ENCODE measurements at places on chromosomes 6 and 20. TPM values are rescaled to one million over a fixed set of nuclear protein-coding genes. Genes with fewer than 3 reads are reported as not detected.
A peak's percentile ranks its signal among the peaks of the same experiment; 100 is the strongest.

The SAPCD1 gene
- not detected for total RNA-seq

The MTG2 gene
- total RNA-seq: 77.9 TPM

The UBD gene
- not detected for total RNA-seq

The SCRT2 gene
- not detected for total RNA-seq

The MUC21 gene
- total RNA-seq: 4.9 TPM

The FOXC1 gene
- total RNA-seq: 8.3 TPM

The DUSP15 gene
- not detected for total RNA-seq

The CDH22 gene
- total RNA-seq: 0.18 TPM

The ZSCAN23 gene
- 5.3 TPM for total RNA-seq

The POM121L2 gene
- not detected for total RNA-seq

The WDR46 gene
- 54.5 TPM for total RNA-seq

The PRICKLE4 gene
- 48.7 TPM for total RNA-seq

DNA sequence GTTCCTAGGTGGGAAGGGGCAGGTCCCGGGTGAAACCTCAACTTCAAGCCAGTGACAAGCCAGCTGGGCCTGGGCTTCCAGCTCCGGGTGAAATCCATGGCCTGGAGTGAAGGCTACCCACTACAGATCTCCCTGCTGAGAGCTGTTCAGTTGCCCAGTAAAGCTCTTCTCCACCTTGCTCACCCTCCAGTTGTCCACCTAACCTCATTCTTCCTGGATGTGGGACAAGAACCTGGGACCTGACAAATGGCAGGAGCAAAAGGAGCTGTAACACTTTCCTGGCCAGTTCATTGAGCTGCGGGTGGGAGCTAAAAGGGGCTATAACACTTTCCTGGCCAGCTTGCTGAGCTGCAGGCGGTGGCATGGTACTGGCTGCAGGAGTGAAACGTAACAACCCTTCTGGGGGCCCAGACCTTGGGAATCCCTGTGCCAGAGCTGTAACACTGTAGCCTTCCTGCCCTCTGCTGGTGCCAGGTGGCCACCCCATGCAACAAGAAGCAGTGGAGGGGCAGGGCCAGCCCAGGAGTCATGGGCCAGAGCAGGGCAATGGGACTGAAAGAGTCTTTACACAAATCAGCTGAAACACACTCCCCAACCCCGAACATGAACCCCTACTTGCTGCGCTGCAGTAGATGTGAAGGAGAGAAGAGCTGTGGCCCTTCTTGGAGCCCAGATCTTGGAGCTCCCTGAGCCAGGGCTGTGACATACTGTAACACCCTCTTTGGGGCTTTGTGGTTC lies 3.6 kb upstream of the HINT3 start:
- peak; percentile 35 for DNase-seq

DNA sequence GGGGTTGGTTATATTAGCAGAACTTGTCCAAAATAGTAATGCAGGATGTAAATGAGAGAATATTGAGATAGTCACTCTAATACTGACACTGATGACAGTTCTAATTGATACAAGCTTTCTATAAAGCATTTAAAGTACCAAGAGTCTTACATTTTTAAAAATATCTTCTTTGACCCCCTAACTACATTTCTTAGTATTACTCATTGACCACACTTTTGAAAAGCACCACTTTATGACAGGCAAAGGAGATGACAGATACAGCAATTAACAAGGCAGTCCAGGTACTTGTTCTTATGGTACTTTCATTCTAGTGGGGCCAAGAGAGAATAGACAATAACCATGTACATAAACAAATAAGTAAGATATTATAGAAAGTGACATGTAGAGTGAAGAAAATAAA lies 139.4 kb upstream of the EYA4 start:
- no peak for DNase-seq

DNA sequence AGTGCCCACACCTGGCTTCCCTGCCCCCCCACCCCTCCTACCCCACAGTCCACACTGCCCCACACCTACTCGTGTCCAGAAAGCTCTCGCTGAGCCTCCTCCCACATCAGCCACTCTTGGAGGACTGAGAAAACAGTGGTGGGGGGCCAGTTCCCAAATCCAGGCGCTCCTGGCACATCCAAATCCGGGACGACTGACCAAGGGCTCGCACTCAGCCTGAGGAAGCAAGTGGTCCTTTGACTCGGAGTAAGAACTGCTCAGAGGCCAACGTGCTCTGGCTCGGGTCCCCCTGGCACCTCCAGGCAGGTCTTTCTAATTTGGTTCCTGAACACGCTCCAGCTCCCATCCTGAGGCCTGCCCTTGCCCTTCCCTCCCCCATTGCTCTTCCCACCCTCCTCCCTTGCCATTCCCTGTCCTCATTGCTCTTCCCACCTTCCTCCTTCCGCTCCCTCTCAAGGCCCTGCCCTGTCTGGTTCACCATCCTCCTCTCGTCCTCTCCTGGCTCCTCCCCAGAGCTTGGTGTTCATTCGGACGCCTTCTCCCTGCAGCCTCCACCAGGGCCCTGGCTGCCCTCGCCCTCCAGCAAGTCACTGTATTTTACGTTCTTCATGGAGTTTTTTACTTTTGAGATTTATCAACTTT lies 83.6 kb downstream of the THBS2 start:
- no peak for DNase-seq

DNA sequence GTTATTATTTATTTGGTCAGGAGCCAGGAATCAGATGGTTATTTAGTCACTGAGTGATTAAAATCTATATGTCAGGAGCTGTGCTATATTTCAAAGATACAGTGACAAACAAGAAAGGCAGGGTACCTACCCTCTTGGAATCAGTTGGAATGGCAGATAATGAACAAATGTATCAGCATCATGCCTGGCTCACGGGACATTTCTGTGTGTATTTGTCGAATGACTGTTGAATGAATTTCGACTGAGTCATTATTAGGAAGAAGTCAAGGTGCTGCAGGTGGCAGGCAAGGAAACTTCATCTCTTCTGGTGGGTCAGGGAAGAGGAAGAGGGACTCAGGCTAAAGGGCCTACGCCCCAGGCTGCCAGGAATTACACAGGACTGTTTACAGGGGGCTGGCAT lies 13.6 kb downstream of the PKIG start:
- DNase-seq: no peak

DNA sequence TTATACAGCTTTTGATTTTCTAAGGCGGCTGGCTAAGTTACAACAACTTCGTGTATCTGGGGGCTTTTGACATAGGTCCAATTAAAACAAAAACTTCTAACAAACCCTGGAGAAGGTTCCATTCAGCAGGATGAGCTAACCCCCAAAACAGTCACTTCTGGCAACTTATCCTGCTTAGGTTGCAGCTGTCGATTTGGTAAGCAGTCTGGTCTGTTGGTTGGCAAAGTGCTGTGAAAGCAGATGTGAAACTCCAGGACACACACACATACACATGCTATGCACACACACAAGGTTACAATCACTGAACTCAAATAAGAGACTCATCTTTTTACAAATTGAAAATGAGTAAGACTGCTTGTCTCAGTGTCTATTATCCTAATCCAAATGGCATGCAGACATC lies 119.0 kb upstream of the STMND1 start:
- DNase-seq: no peak

DNA sequence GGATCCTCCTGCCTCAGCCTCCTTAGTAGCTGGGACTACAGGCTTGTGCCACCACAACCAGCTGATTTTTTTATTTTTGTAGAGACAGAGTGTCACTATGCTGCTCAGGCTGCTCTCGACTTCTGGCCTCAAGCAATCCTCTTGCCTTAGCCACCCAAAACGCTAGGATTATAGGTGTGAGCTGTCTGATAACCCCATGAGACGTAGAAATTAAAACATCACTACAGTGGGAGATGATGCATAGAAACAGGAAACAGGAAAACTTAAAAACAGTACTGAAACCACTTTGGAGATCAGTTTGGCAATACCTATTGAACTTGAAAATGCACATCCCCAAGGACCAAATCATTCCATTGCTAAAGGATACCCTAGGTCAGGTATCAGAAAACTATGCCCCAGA lies 10.8 kb downstream of the SENP6 start:
- no peak for DNase-seq

- DNase-seq: peak; percentile 90
These were observed 27.2 kb upstream of the POU5F1 start for GRCh38 chr6:31197559-31198305.

DNA sequence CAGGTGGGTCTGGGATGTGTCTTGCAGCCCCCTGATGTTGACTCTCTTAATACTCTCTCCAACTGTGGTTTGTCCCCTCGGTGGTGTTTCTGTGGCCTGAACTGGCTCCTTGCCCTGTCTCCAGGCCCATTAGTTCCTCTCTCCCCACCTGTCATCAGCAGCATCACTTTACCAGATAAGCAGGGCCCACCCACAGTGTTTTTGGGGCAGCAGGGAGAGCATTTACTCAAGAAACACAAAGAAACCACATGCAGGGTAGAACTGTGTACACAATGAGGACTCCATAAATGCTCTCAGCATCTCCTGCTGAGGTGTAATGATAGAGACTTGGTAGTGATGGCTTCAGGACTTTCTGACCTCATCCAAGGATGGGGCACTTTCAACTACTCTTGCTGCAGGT lies 20.2 kb upstream of the MRPS18A start:
- no peak for DNase-seq

DNA sequence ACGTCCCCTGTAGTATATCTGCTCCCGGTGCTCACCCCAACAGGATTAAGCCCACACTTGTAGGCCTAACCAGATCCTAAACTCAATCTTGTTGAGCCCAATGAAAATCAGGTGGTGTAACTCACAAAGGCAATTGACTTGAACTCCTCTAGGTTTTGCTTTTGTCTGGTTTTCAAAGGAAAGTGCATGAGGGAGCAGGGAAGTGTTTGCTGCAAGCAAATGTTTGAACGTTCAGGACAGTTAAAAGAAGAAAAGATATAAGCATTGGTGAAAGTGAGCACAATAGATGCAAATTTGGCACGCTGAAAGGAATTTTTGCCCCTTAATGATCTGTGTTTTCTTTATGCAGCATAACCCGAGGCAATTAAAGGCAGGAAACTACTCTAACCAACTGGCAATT lies 212.6 kb downstream of the PLCB1 start:
- DNase-seq: no peak

- DNase-seq: no peak
These were observed 24.2 kb upstream of the LYRM2 start for GRCh38 chr6:89662659-89663223.

- DNase-seq: no peak
These were observed 49.0 kb downstream of the TMEM170B start for GRCh38 chr6:11586536-11586935.

- peak; percentile 46 for DNase-seq
These were observed 331.8 kb downstream of the RIMS1 start for GRCh38 chr6:72218125-72218524.

- no peak for DNase-seq
These were observed 203.3 kb downstream of the PREX1 start for GRCh38 chr20:48624315-48625020.

DNA sequence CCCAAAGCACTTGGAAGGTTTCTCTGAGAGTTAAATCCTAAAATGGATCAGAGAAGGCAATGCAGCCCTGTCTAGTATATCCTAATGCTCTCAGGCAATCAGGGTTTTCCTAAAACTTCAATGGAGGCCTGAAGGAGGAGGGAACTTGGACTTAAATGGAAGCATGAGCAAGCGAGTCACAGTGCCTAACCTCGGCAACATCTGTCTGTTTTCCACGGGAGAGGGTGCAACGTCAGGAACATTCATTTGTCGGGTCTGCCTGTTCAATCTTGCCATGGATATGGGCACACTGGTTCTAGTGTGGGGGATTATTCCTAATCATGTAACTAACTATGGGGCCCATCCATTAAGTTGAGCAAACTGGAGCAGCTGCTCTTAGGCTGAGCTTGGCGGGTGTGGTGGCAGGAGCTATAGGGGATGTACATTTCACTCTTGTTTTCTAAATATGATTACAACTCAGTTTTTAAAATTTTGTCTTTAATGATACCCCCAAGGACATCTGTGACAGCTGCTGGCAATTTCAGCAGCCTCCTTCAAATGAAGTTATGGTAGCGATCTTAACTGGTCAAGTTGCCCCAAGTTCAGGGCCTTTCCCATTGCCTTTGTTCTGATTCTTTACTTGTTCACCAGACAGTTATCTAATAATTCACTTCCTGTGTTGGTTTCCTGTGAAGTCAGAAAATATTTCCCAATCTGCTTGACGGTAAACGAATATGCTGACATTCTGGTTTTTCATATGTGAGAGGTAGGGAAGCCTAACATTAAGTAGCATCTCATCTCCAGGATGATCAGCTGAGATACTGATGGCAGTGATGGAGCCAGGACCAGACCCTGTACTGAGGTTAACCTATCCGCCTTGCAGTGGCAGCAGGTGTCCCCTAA lies 21.6 kb downstream of the DSE start:
- DNase-seq: no peak

GRCh38 chr20:47700327-47700726 lies 85.0 kb downstream of the SULF2 start:
- DNase-seq: no peak

GRCh38 chr6:139442188-139442671 lies 67.8 kb upstream of the CITED2 start:
- no peak for DNase-seq

- no peak for DNase-seq
These were observed 262.4 kb downstream of the ERMARD start for GRCh38 chr6:170013815-170014214.

DNA sequence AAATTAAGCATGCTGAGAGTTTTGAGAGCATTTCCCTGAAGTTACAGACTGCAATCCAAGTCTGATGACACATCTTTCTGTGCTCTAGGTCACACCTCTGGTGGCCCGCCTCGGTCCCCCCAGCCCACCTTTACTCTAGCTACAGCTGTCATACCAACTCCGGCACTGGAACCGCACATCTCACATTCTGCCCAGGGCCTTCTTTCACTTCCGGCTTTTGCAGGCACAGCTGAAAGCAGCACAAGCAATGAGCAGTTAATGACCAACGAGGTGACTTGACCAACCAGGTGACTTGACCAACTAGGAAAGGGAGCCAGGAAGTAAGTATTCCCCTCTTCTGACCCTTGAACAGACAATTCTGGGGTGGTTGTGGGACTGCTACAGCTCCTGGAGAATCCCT lies 88.6 kb upstream of the MOCS1 start:
- no peak for DNase-seq

Measured in stomach (tissue), 19 donors.